ENCODE measurements at places on chromosomes 12 and 14. TPM values are rescaled to one million over a fixed set of nuclear protein-coding genes. Genes with fewer than 3 reads are reported as not detected.
A peak's percentile ranks its signal among the peaks of the same experiment; 100 is the strongest.

TMEM19 gene
- 31.2 TPM for total RNA-seq

BDKRB1 gene
- total RNA-seq = not detected

PAPLN gene
- total RNA-seq = 2.6 TPM

NUBPL gene
- total RNA-seq = 23.7 TPM

DNA sequence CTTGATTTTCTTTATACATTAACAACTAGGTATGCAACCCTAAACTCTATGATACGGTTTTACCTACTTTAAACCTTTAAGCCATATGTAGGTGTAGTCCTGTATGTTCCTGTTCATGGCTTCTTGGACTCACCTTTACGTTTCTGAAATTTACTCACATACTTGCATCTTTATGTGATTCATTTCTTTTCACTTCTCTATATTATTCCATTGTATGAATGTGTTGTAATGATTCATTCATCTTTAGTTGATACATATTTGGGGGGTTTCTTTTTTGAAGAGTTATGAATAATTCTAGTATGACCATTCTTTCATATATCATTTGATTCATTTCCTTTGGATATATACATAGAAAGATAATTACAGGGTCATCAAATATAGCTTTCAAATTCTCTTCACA, 2.4 kb upstream of the TAS2R50 start:
- H3K36me3 ChIP-seq = peaks cover 18% of the 10 kb centered on the region
- H3K4me3 ChIP-seq = no peak overlapping the region
- no peak for DNase-seq
- no peaks in the 10 kb centered on the region for H3K27me3 ChIP-seq
- H3K4me1 ChIP-seq = no peaks in the 10 kb centered on the region
- no peak overlapping the region for H3K27ac ChIP-seq

DNA sequence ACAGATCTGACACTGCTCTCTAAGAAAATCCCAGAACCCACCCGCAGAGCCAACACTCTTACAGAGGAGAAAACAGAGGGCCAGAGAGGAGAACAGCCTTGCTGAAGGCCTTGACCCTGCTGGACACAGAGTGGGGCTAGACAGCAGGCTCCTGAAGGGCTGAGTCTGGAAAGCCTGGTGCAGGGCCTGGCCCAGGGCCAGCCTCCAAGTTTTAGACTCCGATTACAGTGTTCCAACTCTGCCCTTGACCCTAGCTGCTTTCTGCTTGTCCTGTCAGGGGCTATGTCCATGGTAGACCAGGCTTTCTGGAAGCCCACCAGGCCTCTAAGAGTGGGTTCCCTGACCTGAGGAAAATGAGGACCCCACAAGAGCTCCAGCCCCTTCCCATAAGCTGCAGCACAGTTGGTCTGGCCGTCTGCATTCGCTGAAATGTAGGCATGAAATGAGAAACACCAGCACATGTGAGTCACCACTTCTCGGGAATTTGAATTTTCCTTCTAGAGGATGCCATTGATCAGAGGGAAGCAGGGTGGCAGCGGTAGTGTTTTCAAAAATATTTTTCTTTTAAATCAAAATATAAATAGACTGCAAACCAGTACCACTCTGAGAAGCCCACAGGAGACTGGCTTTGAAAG, 154.4 kb downstream of the CALM1 start:
- no peaks in the 10 kb centered on the region for H3K36me3 ChIP-seq
- H3K27me3 ChIP-seq = no peaks in the 10 kb centered on the region
- no peak overlapping the region for H3K4me3 ChIP-seq
- no peak overlapping the region for H3K27ac ChIP-seq
- peaks cover 44% of the 10 kb centered on the region for H3K4me1 ChIP-seq

GRCh38 chr14:93859957-93860356, 67.2 kb upstream of the FAM181A start:
- no peaks in the 10 kb centered on the region for H3K36me3 ChIP-seq
- H3K27ac ChIP-seq = no peak overlapping the region
- DNase-seq = no peak

- H3K4me3 ChIP-seq = no peak overlapping the region
- no peaks in the 10 kb centered on the region for H3K27me3 ChIP-seq
- no peak overlapping the region for H3K27ac ChIP-seq
- H3K4me1 ChIP-seq = peaks cover 10% of the 10 kb centered on the region
These were observed 4.9 kb upstream of the MRPL52 start for GRCh38 chr14:22824711-22825359.

GRCh38 chr12:88895634-88896033, 315.4 kb upstream of the KITLG start:
- no peaks in the 10 kb centered on the region for H3K27me3 ChIP-seq
- no peak overlapping the region for H3K4me3 ChIP-seq
- no peak for DNase-seq
- no peaks in the 10 kb centered on the region for H3K4me1 ChIP-seq

DNA sequence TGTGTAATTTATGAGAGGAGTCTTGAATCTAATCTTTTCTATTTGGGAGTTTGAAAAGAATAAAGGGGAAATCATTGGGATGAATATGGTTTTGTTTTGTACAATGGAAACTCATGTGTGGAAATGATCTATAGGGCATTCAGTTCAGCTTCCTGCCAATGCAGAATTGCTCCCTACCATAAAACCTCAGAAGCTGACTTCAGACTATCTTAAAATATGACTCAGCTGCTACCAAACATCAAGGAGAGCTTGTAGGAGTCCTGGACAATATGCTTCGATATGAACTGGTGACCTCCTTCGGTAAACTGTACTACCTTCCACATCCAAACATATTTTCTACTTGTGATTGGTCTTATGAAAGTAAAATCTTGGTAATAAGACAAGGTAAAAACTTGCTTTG, 160.6 kb downstream of the CAPZA3 start:
- H3K36me3 ChIP-seq = no peaks in the 10 kb centered on the region
- no peak overlapping the region for H3K4me3 ChIP-seq
- no peak overlapping the region for H3K27ac ChIP-seq
- no peaks in the 10 kb centered on the region for H3K27me3 ChIP-seq
- no peaks in the 10 kb centered on the region for H3K4me1 ChIP-seq

DNA sequence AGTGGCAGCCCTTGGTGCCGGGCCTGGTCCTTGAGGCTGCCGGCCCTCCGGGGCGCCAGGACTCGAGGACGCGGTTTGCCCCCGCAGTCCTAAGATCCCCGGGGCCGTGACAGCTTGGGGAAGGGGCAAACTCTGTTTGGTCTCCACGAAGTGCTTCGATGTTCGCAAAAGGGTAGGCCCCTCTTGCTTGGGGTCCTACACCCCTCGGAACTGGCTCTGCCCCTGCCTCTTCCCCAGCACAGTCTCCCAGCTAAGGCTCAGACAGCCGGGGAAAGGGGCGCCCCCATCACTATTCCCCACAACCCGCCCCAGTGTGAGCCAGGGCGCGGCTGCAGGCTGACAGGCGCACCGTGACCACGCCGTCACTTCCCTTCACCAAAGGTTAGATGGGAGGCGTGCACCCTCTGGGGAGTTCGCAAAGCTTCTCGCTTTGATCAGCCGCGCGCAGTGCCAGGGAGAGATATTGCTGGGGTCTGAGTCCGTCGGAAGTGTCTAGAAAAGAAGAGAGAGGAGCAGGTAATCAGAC, 7.2 kb upstream of the OTX2 start:
- H3K27ac ChIP-seq = no peak overlapping the region
- no peaks in the 10 kb centered on the region for H3K36me3 ChIP-seq
- no peak overlapping the region for H3K4me3 ChIP-seq
- H3K4me1 ChIP-seq = no peaks in the 10 kb centered on the region

GRCh38 chr12:15458008-15458407, 135.7 kb downstream of the PTPRO start:
- no peaks in the 10 kb centered on the region for H3K4me1 ChIP-seq
- no peak overlapping the region for H3K27ac ChIP-seq
- no peak overlapping the region for H3K4me3 ChIP-seq
- H3K27me3 ChIP-seq = no peaks in the 10 kb centered on the region
- no peaks in the 10 kb centered on the region for H3K36me3 ChIP-seq

GRCh38 chr12:30263434-30263833, 432.2 kb downstream of the IPO8 start:
- no peak overlapping the region for H3K27ac ChIP-seq
- no peak for DNase-seq

DNA sequence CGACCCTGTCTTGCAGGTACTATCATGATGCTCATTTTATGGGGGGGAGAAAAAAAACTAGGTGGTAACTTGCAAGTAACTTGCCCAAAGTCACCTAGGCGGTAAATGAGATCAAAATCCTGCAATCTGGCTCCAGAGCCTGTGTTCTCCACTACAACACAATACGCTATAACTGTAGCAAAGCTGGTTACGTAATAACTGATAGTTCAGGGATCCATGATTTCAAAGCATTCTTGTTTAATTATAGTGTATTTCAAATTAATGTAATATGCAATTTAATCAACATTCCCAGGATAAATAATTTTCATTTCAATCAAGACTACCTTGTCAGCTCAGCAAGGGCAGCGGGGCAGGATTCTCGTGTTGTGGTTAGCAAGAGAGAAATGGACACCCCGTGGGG, 31.7 kb downstream of the BBS10 start:
- H3K27ac ChIP-seq = no peak overlapping the region
- no peaks in the 10 kb centered on the region for H3K36me3 ChIP-seq
- no peaks in the 10 kb centered on the region for H3K27me3 ChIP-seq
- H3K4me3 ChIP-seq = no peak overlapping the region

GRCh38 chr12:43277651-43278540, 274.1 kb downstream of the ADAMTS20 start:
- H3K4me1 ChIP-seq = no peaks in the 10 kb centered on the region
- H3K36me3 ChIP-seq = no peaks in the 10 kb centered on the region
- no peak overlapping the region for H3K27ac ChIP-seq
- no peak overlapping the region for H3K4me3 ChIP-seq

GRCh38 chr12:53427905-53428594, 4.4 kb downstream of the AMHR2 start:
- no peaks in the 10 kb centered on the region for H3K27me3 ChIP-seq
- no peaks in the 10 kb centered on the region for H3K4me1 ChIP-seq
- H3K4me3 ChIP-seq = no peak overlapping the region
- no peak overlapping the region for H3K27ac ChIP-seq
- DNase-seq = no peak

DNA sequence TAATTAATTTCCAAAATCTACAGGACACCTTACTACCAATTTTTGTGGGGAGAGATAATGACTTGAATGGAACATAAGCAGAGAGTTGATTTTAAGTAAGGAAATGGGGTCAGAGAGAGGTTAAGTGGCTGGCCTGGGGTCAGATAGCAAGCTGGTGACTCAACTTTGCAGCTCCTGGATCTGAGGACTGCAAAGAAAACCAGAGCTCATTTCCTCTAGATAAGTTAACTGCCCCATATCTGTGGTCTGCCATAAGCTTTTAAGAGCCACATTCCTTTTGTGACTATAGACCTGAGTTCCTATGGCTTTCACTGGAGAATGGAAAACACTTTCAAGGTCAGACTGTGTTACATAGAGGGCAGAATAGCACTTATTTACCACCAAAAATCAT, 201.2 kb upstream of the PRICKLE1 start:
- no peak for DNase-seq
- H3K4me1 ChIP-seq = peaks cover 13% of the 10 kb centered on the region
- H3K36me3 ChIP-seq = no peaks in the 10 kb centered on the region
- no peaks in the 10 kb centered on the region for H3K27me3 ChIP-seq
- H3K27ac ChIP-seq = peak overlapping the region; percentile 37

- no peak overlapping the region for H3K4me3 ChIP-seq
- no peaks in the 10 kb centered on the region for H3K36me3 ChIP-seq
- no peak overlapping the region for H3K27ac ChIP-seq
These were observed 1039.3 kb upstream of the FOXG1 start for GRCh38 chr14:27727251-27727770.

- H3K4me3 ChIP-seq = no peak overlapping the region
- no peaks in the 10 kb centered on the region for H3K36me3 ChIP-seq
- peaks cover 36% of the 10 kb centered on the region for H3K27me3 ChIP-seq
- no peak overlapping the region for H3K27ac ChIP-seq
- no peak for DNase-seq
- H3K4me1 ChIP-seq = peaks cover 4% of the 10 kb centered on the region
These were observed 5.2 kb upstream of the DIO3 start for GRCh38 chr14:101556131-101556530.

DNA sequence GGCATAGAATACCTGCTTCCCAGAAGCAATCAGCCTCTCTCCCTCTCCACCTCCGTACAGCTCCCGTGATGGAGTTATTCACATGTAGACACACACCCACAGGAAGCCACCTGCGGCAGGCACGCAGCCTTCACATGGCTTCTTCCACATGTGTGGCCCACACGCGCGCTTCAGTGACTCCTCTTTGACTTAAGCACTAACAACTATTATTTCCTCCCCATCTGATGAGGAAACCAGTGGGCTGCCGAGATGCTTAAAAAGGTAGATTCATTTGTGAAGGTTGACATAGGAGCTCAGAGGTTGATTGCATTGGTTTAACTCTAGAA, 69.3 kb downstream of the PRMT8 start:
- DNase-seq = no peak
- H3K36me3 ChIP-seq = no peaks in the 10 kb centered on the region
- no peak overlapping the region for H3K27ac ChIP-seq

Measured in heart right ventricle (tissue), 16 donors.